A549 (cell line): ENCODE measurements at places on chromosomes 16 and 17. TPM values are rescaled to one million over a fixed set of nuclear protein-coding genes. Genes with fewer than 3 reads are reported as not detected.

Gene ZNF319
- 11.1 to 11.6 TPM (median 11.3 TPM) in 3 replicates for polyA plus RNA-seq

GRCh38 chr16:27847030-27847550 lies 216.4 kb downstream of the GSG1L start:
- no peak for DNase-seq

DNA sequence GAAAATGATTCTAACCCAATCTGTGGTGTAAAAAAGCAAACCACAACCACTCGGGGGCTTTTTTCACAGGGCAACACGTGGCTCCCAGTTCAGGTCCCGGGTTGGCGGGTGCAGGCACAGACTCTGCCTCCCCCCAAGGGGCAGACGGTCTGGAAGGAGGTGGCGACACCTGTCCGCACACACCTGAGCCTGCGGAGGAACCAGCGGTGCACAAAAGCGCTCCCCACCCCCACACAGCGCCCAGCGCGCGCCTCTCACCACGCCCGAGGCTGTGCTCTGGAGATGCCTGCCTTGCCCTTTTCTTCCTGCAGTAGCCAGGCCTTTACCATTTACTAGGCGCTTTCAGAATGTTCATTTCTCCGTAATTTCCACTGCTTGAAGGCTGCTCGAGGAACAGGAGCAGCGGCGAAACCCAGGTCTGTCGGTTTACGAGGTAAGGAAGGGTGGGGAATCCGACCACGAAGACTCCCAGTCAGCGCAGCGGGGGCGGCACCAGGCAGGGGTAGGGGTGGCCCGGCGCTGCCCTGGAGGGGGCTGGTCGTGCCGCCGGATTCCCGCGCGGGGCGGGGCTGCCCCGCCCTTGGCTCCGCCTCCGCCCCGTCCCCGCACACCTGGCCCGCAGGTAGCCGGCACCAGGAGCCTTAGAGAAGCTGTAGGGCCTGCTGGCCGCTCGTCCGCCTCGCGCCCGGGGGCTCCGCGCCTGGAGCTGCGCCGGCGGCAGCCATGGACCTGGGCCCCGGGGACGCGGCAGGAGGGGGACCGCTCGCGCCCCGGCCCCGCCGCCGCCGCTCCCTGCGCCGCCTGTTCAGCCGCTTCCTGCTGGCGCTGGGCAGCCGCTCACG lies at the start of gene USP43:
Gene USP43, plus strand, starts transcription at position 608 of the 842 bp plus-strand sequence. Its CDS starts 116 bp downstream, at position 724.
- DNase-seq: peak; percentile 72

DNA sequence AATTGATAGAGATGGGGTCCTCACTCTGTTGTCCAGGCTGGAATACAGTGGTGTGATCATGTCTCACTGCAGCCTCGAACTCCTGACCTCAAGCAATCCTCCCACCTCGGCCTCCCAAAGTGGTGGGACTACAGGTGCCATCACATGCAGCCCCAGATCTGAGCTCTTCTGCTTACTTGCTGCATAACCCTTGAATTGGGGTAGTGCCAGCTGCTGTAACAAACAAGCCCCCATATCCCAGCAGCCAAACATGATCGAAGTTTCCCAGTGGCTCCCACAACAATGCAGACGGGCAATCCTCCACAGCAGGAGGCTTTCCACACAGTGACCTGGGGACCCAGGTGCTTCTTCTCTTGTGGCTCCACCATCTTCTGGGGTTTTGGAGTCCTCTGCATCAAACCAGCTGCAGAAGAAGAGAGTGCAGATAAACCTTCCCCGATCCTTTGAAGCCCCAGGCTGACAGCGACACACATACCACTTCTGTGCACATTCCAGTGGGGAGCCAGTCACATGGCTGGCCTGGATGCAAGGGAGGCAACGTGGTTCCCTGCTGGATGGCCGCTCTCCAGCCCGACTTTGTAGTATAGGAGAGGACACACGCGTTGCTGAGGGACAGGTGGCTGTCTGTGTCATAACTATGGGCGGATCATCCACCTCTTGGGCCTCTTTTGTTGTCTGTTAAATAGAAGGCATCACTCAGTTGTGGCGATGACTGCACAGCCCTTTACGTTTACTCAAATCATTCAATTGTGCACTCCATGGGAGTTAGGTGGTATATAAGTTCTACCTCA lies 16.7 kb downstream of the SBK1 start:
- DNase-seq: no peak

Gene SULT1A1
- polyA plus RNA-seq: 4.0 to 5.2 TPM (median 4.8 TPM) in 3 replicates

DNA sequence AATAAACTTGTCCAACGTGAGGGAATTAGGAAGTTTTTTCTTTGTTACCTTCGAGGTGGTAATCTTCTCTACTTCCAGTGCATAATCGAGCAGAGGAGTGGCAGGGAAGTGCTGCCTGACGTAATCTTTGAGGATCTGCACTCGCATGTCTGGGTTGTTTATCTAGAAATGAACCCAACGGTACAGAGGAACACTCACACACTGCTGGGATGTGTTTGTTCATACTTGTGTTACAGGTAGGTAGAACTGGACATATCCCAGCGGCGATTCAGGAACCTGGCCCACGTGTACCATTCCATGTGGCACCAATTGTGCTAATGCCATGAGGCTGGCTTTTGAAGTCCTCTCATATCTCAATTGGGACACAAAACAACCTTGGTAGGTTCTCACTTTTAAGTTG lies 4.2 kb upstream of the KLHL11 start:
- DNase-seq: no peak

DNA sequence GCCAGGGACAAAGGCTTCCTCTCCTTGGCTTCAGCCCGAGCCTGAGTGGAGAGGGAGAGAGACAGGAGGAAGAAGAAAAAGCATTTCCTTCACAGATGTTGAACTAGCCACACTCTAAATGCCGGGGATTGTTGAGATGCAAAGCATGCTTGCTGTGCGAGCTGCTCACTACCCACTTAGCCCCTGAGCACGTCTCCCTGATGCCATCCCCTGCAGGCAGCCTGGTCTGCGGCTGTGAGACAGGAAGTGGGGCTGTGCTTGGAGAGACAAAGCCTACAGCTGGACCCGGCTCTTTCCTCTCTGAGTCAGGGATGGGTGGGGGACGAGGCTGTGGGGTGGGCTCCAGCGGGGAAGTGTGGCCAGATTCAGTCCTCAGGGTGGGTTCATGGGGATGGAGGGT lies 13.7 kb downstream of the WNT9B start:
- no peak for DNase-seq
